ENCODE measurements at places on chromosomes 16 and 17.

DNA sequence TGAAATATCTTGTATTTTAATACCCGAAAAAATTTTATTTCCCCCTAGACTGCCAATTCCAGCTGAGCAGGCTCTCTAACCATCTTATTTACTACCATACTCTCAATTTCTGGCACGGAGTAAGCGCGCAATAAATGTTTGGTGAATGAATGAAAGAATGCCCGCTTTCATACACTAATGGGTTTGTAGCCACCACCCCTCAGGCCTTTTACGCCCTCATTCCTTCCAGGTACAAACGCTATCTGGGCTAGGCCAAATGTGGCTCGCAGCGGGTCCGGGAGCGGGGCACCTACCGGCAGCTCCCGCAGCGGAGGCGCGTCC is 536 bp upstream of the PLD2 start:
- H3K36me3 ChIP-seq: peaks cover 6% of the 10 kb centered on the region
- H3K27me3 ChIP-seq: no peaks in the 10 kb centered on the region
- peaks cover 13% of the 10 kb centered on the region for H3K4me1 ChIP-seq
- DNase-seq: no peak

DNA sequence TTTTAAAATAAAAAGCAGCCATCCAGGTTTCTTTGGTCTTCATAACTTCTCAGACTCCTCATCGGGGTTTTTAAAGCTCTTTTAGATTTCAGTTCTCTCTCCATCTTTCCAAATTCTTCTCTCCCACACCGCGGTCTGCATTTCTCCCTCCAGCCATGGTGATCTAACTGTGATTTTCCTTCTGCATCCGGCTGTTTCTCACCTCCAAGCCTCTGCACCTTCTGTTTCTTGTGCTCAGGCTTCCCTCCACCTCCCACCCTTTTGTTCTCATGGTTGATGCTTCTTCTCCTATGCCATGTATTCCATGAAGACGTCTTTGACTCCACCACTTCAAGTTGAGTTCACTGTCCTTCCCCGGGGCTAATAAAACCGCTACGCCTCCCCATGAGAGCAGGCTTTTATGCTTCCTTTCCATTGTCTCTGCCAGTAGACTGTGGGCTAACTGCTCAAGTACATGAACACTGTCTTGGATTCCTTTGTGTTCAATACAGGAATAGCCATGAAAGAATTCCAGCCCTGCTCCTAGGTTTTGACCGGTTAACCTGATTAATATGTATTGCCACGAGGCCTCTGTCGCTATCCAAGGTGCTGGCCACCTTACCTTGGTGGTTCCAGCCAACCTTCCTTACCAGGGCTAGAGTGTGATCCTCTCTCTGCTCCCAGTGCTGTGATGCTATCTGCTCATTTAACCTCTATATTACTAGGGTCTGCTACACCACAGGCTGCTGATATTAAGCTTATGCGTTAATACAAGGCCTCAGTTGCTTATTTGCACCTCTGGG is 625.1 kb downstream of the HS3ST4 start:
- H3K27me3 ChIP-seq: peaks cover 13% of the 10 kb centered on the region
- no peak overlapping the region for H3K27ac ChIP-seq
- H3K4me3 ChIP-seq: no peak overlapping the region

GRCh38 chr17:80811181-80812105 is 180.2 kb upstream of the CHMP6 start:
- H3K36me3 ChIP-seq: peaks cover 7% of the 10 kb centered on the region
- H3K27ac ChIP-seq: peak overlapping the region; percentile 89
- H3K4me1 ChIP-seq: peaks cover 31% of the 10 kb centered on the region

DNA sequence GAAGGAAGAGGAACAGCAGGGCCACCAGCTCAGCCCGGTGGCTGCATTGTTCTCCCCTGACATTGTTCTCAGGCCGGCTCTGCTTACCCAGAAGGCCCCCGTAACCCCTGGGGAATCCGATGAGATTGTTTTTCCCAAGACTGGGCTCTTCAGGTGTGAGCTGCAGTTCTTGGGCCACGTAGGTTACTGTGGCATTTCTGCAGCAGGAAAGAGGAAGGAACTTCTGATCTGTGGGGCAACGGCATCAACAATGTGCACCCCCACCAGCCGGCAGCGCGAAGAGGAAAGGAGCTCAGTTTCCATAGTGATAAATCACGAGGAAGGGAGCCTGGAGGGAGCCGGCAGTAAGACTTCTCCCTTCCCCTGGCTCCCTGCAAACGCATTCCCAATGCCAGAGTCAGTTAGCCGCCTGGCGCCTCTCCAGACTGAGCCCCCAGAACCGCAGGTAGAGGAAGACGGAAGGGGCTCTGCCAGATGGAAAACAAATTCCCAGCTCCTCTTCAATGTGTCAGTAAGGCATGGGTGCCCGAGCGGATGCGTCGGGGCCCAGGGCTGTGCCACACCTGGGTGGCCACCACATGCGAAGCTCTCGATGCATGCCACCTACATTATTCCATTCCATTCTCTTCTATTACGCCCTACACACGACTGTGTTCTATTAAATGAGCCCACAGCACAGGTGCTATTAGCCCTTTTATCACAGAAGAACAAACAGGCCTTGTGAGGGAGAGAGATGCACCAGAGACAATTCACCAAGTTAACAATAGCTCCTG is 21.5 kb upstream of the PECAM1 start:
- H3K27ac ChIP-seq: no peak overlapping the region
- H3K4me1 ChIP-seq: peaks cover 2% of the 10 kb centered on the region
- H3K36me3 ChIP-seq: no peaks in the 10 kb centered on the region
- DNase-seq: no peak

DNA sequence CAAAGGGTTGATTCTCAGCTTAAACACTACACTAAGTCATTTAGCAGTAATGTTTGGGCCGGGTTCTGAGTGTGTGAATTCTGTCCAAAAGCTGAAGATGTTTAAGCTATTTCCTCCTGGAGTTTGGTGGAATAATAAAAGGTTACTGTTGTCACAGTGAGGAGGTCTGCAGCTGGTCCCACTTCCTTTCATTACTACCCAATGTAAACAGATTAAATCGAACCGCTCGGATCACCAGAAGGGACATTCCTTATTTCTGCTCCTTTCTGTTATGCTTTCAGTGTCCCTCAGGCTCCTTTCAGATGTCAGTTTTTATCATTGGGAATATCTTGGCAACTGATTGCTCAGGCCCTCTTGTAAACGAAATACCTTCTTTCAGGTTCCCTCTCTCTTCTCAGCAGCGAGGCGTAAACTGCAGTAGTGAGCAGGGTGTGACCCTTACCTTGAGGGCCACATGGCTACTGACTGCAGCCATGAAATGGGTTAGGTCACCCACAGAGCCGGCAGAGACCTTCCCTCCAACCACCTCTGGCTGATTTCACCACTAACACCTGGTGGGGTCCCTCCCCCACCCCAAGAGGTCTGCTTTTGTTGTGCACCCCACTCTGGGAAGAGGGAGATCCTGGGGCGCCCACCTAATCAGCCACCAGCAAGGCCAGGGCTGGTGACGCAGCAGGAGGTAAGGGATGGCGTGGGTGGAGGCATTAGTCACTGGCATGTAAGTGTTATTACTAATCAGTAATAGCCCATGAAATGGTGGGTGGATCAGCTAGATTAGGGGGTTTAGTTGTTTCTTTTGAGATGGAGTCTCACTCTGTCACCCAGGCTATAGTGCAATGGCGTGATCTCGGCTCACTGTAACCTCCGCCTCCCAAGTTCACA is 117.6 kb downstream of the VPS53 start:
- DNase-seq: no peak
- H3K4me3 ChIP-seq: no peak overlapping the region
- H3K27ac ChIP-seq: no peak overlapping the region
- no peaks in the 10 kb centered on the region for H3K36me3 ChIP-seq
- no peaks in the 10 kb centered on the region for H3K27me3 ChIP-seq

- peaks cover 29% of the 10 kb centered on the region for H3K4me1 ChIP-seq
- H3K27ac ChIP-seq: peak overlapping the region; percentile 83
- no peaks in the 10 kb centered on the region for H3K36me3 ChIP-seq
- no peaks in the 10 kb centered on the region for H3K27me3 ChIP-seq
- peak overlapping the region; percentile 28 for H3K4me3 ChIP-seq
These were observed 2.2 kb downstream of the FBXL19 start for GRCh38 chr16:30925632-30925987.

DNA sequence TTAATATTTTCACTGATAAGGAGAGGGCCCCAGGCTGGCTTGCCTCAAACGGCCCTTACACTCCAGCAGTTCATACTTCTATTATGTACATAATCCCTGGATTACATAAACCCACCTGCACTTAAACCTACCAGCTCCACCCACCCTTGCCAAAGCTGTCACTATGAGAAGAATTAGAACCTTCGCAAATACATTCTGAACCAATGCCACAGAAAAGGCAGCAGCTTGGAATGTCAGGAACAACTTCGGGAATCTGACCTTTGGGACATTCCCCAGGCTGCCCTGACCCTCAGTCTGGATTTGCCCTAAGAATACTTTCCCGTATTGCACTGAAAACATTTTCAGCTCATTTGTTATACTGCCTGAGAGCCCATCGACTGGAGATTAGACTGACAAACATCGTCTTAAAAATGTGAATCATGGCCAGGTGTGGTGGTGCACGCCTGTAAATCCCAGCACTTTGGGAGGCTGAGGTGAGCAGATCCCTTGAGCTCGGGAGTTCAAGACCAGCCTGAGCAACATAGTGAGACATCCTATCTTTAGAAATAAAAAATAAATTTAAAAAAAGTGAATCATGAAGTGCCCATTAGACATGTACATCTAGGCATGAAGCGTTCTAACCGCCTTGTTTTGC is 21.0 kb upstream of the SEC14L1 start:
- DNase-seq: no peak
- no peak overlapping the region for H3K4me3 ChIP-seq
- H3K27ac ChIP-seq: no peak overlapping the region
- no peaks in the 10 kb centered on the region for H3K36me3 ChIP-seq
- no peaks in the 10 kb centered on the region for H3K27me3 ChIP-seq
- H3K4me1 ChIP-seq: no peaks in the 10 kb centered on the region

GRCh38 chr16:71339236-71340171 is 19.0 kb upstream of the CALB2 start:
- no peak overlapping the region for H3K4me3 ChIP-seq
- no peaks in the 10 kb centered on the region for H3K36me3 ChIP-seq
- peaks cover 60% of the 10 kb centered on the region for H3K27me3 ChIP-seq
- no peaks in the 10 kb centered on the region for H3K4me1 ChIP-seq
- DNase-seq: no peak

GRCh38 chr16:21277045-21277926 is 804 bp downstream of the CRYM start:
- peaks cover 4% of the 10 kb centered on the region for H3K4me1 ChIP-seq
- no peak overlapping the region for H3K4me3 ChIP-seq
- peaks cover 79% of the 10 kb centered on the region for H3K27me3 ChIP-seq
